ENCODE measurements at places on chromosomes 2 and 18.

GRCh38 chr2:203225423-203226039 is 13.3 kb upstream of the CYP20A1 start:
- DNase-seq, result peak; percentile 20

GRCh38 chr2:158731386-158731785 is 63.7 kb upstream of the DAPL1 start:
- no peak for DNase-seq

GRCh38 chr2:55051026-55051866 is 995 bp upstream of the RTN4 start:
- DNase-seq, result no peak

DNA sequence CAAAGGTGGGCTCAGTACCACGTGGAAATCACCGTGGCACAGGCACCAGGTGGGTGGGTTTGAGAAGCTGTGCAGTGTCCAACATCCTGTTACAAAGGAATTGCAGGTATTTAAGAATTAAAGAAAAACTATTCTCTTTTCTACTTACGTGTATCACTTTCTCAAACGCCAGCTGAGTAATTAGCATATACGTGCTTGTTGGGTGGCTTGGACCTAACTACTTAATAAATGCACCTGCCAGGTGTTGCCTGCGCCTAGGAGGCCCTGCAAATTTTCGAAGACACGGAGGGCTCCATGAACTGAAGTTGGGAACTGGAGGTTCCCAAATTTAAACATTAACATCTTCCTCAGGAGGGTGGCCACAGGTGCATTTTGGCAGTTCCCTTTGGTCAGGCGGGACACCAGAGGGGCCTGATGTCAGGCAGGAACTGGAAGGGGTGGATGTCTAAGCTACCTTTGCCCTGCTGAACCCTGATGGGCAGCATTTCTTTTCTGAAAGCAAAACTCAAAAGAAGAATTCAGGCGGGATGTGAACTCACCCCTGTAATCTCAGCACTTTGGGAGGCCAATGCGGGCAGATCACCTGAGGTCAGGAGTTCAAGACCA is 84.8 kb downstream of the HS6ST1 start:
- DNase-seq, result no peak

GRCh38 chr18:14908541-14908940 is 160.6 kb downstream of the ANKRD30B start:
- no peak for DNase-seq

DNA sequence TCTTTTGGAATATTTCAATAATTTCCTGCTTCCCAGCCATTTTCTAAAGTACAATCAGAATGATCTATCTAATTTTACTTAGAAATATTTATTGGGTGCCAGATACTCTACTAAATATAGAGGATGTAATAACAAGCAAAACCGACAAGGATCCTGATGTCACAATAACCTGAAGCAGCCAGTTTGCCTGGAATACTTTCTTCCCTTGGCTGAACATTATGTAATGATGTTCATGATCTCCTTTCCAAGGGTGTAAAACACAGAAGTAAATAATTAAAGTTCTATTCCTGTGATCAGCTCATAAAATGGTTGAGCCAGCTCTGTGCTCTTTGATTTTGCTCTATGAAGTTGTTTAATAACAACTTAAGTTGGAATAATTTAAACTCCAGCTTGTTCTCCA is 2.6 kb upstream of the MRPL19 start:
- DNase-seq, result no peak

- DNase-seq, result no peak
Measured at GRCh38 chr2:112216167-112216566, 38.7 kb downstream of the ZC3H8 start.
